Cardiac fibroblast (primary cell): ENCODE measurements at places on chromosomes 12 and 14.

- DNase-seq, result no peak
Measured at GRCh38 chr12:22993609-22994315, 368.8 kb downstream of the ETNK1 start.

DNA sequence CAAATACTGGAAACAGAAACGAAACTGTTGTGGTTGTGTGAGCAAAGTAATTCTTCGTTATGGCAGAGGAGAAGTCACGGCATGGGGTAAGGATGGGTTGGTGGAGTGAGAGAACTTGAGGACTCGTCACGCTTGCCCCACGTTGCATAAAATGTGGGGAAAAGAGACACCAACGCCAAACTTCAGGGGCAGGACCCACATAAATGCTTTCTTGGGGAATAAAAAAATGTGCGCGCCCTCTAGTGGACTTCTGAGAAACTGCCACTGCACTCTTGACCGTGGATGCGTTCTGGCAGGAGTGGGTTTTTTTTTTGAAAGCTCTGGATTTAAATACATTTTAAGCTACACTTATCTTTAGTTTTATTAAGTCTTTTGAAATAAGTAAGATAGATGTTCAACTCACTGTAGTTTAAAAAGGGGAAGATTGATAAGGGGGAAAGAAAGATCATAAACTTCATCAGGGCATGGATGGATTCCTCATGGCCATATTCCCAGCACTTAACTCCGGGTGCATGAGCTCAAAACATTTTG is 4.1 kb upstream of the IGF1 start:
- DNase-seq, result peak; percentile 72

GRCh38 chr12:40032433-40033241 is 73.2 kb downstream of the SLC2A13 start:
- DNase-seq, result peak; percentile 6

- DNase-seq, result no peak
Measured at GRCh38 chr14:104104076-104104901, 18.8 kb downstream of the ASPG start.

GRCh38 chr12:132872975-132873421 is 14.4 kb downstream of the CHFR start:
- DNase-seq, result no peak
